Activated T-helper 1 cell treated with anti-CD3 and anti-CD28 coated beads, Interleukin-2, amount 50 U/mL, for 16 hours (primary cell): ENCODE measurements at places on chromosomes 12 and 14.
A peak's percentile ranks its signal among the peaks of the same experiment; 100 is the strongest.

DNA sequence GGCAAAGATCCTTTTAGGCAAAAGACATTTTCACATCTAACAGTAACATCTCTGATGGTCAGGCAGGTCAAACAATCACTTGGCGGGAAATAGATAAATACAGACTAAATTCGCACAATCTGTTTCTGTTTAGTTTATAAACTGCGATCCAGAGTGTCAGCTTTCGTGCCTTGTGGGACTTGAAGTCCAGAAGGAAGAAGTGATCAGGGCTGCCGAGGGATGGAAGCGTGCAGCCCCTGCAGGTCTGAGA lies 245 bp upstream of the BRMS1L start:
- no peak for DNase-seq

DNA sequence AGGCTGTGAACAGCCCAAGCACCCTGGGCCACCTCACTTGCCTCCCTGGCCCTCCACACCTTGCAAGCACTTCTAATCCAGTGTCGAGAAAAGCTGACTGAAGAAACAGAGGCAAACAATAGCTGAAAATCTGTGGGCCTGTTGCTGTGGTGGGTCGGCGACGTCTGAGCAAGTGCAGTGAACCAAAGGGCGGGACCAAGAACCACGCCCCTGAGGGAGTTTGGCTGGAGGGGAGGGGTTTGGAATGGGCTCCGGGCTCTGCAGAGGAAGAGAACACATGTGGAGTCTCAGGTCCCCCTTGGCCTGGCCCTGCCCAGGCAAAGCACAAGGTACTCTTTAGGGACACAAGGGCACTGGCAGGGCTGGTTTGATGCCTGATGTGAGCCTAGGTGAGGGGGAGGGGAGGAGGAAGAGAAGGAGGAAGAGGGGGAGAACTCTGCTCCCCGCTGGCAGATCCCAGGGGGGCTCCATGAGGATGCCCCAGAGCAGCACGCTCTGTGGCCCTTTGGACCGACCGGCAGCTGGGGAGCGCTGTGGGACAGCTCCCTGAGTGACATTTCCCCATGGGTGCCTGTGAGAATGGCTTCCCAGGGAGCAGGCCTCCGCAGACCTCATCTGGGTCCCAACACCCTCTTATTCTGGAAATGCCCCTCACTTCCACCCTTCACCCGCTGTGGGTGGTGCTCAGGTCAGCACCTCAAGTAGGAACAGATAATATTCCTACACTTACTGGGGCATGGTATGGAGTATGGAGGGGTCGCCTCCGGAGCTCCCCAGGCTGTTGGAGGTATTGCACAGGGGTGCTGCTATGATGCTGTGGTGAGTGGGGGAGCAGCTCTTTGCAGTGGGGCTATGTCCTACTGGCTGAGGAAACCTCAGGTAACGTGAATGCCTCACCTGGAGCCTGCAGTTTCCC lies 85.5 kb downstream of the CPSF2 start:
- DNase-seq = no peak

GRCh38 chr14:99412117-99413061 lies 68.3 kb downstream of the SETD3 start:
- no peak for DNase-seq

DNA sequence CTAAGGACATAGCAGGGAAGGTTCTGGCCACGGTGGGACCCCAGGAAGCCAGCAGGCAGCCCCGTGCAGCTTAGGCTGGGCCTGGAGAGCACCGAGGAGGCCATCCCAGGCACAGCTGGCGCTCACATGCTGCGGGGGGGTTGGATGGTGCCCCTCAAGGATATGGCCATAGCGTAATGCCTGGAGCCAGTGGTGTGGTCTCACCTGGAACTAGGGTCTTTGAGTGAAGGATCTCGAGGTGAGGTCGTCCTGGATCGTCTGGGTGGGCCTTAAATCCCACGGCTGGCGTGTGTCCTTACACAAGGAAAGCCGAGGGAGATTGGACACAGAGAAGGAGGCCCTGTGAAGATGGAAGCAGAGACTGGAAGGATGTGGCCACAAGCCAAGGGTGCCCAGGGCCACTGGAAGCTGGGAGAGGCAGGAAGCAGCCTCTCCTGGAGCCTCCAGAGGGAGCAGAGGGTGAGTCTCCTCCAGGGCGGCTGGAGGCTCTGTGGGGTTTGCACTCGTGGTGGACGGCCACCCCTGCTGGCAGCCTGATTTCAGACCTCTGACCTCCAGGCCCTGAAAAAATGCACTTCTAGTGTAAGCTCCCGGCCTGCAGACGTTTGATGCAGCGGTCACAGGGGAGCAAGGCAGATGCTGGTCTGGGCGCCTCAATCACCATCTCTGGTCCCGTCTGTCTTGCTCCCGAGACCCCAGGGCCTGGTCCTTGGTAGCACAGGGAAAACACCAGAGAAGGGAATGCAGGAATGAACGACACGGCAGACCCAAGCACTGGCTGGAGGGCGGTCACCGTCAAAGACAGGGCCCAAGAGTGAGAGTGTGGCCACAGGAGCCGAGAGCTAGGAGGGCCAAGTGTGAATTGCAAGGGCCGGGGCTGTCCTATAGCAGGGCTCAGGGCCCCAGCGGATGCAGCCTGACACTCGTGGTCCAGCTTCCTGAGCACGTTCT lies 218.6 kb downstream of the KIF26A start:
- DNase-seq = no peak

DNA sequence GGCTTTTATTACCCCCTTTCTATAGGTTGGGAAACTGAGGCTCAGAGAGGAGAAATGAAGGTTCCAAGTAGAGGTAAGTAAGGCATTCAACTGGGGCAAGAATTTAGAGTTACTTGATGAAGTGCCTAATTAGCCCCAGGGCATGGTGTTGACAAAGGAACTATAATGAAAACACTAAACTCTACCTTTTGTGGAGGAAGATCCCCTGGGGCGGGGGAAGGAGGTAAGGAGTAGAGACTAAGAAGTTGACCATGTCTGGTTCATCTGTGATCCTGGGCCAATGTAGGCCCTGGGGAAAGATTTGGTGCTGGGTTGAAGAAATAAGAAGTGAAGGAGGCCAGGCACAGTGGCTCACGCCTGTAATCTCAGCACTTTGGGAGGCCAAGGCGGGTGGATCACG lies 16.2 kb upstream of the COX6A1 start:
- DNase-seq = no peak

DNA sequence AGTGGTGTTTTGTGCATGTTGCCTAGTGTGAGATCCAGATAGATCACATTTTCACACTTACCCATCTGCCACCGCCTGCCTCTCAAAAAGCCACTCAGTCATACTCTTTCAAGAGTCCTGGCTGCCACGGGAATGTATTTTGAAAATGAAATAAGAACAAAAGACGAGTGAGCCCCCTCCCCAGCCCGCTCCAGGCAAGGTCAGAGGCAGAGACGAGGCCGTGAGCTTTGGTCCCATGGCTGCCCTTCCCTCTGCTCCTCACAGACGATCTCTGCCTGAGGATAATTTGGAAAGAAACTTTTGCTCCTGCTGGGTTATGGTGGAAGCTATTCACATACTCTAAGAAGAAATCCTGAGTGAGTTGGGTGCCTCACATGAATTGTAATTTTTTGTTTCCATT lies 924.3 kb downstream of the BCL11B start:
- no peak for DNase-seq

GRCh38 chr12:112427760-112428159 lies 9.0 kb downstream of the PTPN11 start:
- no peak for DNase-seq

GRCh38 chr14:93527203-93527607 lies 96.5 kb downstream of the UNC79 start:
- DNase-seq = no peak

- no peak for DNase-seq
Observed at GRCh38 chr14:24395609-24396582, 2.9 kb upstream of the NYNRIN start.

DNA sequence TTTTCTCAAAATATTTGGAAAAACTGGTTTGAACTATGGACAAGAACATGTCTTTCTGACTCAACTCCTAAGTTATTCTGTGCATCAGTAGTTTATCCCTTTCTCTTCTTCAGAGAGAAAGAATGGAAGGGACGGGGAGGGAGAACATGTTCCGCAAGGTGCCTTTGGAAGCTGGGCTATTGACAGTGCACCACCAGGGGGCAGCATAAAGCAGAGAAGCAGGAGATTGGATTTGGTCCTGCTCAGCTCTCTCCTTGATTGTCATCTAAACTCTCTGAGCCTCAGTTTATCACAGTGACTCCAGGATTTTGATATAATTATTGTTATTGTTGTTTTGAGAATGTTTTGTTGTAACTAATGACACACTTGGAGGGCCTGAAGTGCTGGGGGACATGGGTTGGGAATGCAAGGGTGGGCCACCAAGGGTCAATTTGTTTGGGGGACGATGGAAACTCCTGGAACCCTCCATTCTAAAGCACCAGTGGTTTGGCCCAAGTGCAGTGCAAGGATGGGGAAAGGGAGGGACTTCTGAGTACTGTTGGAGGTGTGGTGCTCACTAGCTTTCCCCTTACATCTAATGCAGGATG lies 45.3 kb upstream of the ANO6 start:
- peak; percentile 58 for DNase-seq

DNA sequence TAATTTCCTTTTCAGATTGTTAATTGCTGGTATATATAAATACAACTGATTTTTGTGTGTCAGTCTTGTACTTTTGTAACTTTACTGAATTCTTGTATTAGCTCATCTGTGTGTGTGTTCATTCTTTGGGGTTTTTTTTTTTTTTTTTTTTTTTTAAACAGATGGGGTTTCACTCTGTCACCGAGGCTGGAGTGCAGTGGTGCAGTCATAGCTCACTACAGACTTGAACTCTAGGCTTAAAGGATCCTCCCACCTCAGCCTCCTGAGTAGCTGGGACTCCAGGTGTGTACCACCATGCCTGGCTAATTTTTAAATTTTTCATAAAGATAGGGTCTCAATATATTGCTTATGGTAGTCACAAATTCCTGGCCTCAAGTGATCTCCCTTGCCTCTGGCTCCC lies 68.0 kb downstream of the WNK1 start:
- no peak for DNase-seq

- no peak for DNase-seq
Observed at GRCh38 chr12:75944097-75944904, 87.3 kb downstream of the PHLDA1 start.

- no peak for DNase-seq
Observed at GRCh38 chr12:53575502-53576249, 50.5 kb downstream of the ATF7 start.

GRCh38 chr12:75528692-75529091 lies 17.3 kb upstream of the KRR1 start:
- DNase-seq = no peak
